ENCODE measurements at places on chromosomes 7 and 10. TPM values are rescaled to one million over a fixed set of nuclear protein-coding genes. Genes with fewer than 3 reads are reported as not detected.

DNA sequence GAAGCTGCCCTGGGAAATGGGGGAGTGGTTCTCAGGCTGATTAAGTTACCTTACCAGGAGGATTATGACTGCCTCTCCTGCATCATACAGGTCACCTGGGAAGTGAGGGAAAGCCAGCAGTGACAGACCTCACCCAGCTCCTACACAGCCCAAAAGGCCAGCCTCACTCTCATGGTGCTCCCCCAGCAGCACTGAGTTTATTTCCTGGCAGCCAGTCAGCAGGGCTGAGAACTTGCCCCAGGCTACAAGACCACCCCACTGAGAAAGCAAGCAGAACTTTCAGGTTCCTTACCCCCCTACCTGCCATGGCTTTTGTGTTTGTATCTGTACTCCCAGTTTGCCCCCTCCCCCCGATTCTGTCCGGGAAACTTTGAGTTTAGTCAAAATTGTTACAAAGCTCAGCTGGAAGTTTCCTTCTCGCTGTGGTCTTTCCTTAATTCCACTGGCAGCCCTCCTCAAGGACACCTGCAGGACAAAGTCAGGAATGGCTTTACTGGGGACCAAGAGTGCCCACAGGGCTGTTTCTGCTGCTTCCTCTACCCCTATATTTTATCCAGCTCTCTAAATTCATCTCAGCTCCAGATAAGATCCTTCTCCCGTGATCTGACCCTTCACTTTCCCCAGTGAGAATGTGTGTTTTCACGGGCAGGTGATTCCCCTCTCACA is 649.8 kb upstream of the MBL2 start:
- DNase-seq, result no peak

DNA sequence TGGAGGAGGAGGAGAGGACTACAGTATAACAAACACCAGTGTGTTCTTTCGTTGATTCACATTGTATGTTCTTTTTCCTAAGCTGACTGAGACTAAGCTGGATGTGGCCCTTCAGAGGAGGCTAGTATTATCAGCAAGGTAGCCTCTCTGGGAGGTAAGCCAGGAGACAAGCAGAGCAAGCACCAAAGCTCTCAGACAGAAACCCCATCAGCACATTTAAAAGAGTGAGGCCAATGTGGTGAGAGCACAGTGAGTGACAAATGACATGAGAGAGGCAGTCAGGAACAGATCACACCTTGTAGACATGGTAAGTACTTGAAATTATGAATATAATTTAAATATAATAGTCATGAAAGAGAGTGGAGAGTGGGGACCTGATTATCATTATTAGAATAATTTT is 107.6 kb downstream of the KMT2C start:
- no peak for DNase-seq

- no peak for DNase-seq
These were observed 10.5 kb upstream of the ACSM6 start for GRCh38 chr10:95183271-95184230.

GRCh38 chr7:26140380-26140779 is 11.6 kb upstream of the NFE2L3 start:
- peak; percentile 12 for DNase-seq

GRCh38 chr7:33130184-33130583 is 820 bp downstream of the BBS9 start:
- DNase-seq, result no peak

- peak; percentile 82 for DNase-seq
These were observed 254.8 kb downstream of the PHF14 start for GRCh38 chr7:11228515-11228914.

- DNase-seq, result no peak
These were observed 96.7 kb upstream of the EFCAB10 start for GRCh38 chr7:105677817-105678573.

DNA sequence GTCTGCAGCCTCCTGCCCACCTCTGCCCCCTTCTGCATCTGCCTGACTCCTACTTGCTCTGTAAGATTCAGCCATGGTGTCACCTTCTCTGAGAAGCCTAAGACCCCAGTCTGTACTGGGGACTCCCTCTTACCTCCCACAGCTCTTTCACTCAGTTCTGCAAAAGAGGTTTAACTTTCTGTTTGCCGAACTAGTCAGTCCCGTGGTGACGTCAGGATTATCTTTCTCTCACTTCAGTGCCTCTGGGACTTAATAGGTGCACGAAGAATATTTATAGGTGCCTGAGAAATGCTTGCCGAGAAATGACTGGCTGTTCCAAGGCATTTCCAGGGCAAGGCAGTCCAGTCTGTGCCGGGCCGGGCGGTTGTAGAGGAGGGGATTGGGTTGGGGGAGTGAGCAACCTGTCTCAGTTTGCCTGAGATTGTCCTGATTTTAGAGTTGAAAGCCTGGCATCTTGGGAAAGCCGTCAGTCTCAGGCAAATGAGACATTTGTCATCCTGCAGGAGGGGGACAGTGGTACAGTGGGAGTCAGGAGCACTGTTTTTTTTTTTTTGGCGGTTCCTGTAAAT is 227.5 kb upstream of the NPVF start:
- DNase-seq, result no peak

- DNase-seq, result no peak
These were observed 1067.5 kb downstream of the NRG3 start for GRCh38 chr10:82942286-82943099.

The IKZF1 gene
- 5.1 TPM for total RNA-seq

The CNTNAP2 gene
- 0.89 TPM for total RNA-seq

The CFAP58 gene
- 1.0 TPM for total RNA-seq

The AS3MT gene
- 1.4 TPM for total RNA-seq
